Tongue (tissue), 3 donors: ENCODE measurements at places on chromosomes 1 and 21. TPM values are rescaled to one million over a fixed set of nuclear protein-coding genes. Genes with fewer than 3 reads are reported as not detected.

DNA sequence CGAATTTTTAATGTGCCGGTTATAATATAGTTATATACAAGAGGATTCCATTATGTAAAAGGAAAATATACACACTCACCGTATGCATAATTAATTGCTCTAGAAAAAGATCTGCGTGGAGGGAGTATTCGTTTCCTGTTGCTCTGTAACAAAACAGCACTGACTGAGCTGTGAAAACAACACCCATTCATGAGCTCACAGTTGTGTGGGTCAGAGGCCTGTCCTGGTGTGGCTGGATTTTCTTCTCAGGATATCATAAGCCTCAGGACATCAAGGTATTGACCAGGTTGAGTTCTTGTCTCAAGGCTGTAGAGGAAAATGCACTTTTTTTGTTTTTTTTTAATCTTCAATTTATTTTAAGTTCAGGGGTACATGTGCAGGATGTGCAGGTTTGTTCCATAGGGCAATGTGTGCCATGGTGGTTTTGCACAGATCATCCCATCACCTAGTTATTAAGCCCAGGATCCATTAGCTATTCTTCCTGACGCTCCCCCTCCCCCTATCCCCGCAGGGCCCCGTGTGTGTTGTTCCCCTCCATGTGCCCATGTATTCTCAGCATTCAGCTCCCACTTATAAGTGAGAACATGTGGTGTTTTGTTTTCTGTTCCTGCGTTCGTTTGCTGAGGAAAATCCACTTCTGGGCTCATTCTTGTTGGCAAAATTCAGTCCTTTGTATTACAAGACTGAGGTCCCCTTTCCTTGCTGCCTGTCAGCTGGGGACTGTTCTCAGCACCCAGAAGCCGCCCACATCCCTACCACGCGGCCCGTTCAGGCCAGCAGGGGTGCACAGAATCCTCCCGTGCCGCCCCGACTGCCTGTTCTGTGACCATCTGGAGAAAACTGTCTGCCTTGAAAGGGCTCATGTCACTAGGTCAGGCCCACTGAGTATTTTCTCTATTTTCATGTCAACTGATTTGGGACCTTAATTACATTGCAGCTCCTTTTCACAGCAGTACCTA, 87.4 kb upstream of the ERRFI1 start:
- no peak for DNase-seq

Gene FBXO44
- total RNA-seq: 5.8 TPM

DNA sequence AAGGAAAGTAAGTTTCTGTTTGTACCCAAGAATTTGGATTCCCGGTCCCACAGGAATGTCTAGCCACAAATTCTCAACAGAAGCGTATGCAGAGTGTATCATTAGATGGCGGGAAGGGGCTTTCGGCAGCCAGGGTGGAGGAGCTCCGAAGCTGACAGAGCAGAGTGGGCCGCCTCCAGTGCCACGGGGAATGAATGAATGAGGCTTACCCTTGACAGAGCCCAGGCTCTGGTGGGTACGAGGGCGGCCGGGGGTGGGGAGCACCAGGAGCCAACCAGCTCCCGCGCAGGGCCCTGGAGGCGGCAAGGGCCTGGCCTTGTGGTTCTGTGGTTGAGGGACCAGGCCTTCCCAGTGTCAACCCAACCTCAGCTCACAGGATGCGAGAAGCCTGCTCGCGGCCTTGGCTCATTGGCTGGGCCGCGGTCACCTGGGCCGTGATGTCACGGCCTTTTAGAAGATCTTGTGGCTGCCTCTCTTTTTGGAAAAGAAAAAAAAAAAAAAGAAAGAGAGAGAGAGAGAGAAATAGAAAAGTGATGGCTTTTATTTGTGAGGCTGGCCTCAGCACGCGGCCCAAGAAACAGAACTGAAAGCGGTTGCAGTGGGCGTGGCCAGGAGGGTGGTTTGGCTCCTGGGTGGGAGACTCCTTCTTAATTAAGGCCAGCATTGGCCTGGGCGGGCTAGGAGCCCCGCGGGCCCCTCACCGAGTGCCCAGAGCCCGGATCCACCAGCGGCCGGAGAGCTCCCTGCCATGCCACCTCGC, 34.9 kb upstream of the RUNX3 start:
- no peak for DNase-seq

Gene FAM167B
- total RNA-seq: 0.31 TPM

DNA sequence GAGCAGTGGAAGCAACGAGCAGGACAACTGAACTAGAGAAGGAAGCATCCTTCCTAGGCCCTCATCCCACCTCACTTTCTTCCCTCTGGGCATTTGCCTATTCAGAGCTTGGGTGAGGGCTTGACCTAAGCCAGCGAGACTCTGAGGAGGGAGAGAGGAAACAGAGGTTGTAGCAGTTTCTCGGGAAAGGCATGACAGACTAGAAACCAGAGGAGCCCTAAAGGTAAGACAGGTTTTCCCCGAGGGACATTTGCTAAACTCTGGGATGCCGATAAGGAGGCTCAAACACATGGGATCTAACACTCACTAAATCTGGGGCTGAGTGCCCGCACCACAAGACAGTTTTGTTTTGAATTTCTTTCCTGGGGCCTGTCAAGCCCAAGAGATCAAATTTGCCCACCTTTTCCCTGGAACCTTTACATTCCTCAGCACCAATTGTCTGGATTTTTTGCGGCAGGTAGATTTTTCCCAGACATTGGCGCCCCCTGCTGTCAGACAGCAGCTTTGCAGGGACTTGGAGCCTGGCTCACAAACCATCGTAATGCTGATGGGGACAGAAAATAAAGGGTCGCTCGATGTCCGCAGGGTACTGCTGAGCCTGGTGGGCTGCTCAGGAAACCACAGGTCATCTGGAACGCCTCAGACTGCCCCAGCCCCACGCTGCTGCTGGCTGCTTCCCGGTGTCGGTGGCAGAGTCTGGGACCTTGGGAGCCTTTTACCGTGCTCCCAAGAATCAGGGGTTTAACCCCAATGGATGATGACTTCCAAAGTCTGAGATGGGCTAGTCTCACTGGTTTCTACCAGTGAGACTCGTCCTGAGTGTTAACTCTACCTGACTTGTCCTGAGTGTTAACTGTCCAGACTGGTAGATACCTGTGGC, 23.4 kb upstream of the TSPAN2 start:
- DNase-seq: peak; percentile 53

Gene LRRC53
- not detected for total RNA-seq

DNA sequence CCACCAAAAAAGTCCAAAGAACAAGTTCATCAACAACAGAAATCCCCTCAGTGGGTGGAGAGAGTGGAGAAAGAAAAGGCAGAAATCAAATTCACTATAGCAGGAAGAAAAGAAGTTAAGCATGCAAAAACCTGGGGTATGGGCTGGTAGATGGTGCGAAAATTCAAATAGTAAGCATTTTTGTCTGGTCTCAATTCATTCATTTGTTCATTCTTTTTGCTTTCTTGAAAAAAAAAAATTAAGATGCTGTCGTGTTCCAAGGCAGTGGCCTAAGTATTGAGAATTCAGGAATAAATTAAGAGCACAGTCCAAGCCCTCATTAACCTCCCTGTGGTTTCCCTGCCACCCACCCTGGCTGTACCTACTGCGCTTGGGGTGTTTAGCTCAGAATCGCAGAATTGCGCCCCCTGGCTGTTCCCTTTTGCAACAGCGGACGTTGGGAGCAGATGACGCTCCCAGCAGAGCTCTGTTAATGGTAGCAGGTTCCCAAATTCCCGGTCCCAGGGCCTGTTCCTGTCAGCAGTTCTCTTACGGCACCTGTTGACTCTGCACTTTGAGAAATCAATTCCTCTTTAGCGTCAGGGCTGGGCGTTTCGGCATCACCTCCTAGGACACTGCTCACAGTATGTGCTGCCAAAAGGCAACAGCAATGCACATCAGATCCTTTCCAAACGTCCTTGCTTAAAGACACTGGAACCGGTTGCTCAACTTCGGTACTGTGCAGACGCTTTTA, 34.0 kb upstream of the SSX2IP start:
- DNase-seq: no peak

GRCh38 chr1:228219245-228219961, 11.6 kb downstream of the OBSCN start:
- no peak for DNase-seq

DNA sequence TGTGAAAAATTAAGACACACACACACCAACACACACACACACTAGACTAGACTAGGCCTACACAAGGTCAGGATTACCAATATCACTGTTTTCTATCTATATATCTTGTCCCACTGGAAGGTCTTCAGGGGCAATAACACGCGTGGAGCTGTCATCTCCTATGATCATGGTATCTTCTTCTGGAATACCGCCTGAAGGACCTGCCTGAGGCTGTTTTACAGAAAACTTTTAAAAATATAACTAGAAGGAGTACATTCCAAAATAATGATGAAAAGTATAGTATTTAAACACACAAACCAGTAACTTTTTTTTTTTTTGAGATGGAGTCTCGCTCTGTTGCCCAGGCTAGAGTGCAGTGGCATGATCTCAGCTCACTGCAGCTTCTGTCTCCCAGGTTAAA, 20.3 kb upstream of the ZBTB8A start:
- no peak for DNase-seq

Gene SPRR2B
- total RNA-seq: not detected

GRCh38 chr21:46161633-46162592, 6.5 kb upstream of the FTCD start:
- no peak for DNase-seq

Gene LAD1
- total RNA-seq: 35.6 TPM

GRCh38 chr1:241600496-241600901, 39.7 kb downstream of the CHML start:
- DNase-seq: no peak

Gene RAD54L
- 2.7 TPM for total RNA-seq

DNA sequence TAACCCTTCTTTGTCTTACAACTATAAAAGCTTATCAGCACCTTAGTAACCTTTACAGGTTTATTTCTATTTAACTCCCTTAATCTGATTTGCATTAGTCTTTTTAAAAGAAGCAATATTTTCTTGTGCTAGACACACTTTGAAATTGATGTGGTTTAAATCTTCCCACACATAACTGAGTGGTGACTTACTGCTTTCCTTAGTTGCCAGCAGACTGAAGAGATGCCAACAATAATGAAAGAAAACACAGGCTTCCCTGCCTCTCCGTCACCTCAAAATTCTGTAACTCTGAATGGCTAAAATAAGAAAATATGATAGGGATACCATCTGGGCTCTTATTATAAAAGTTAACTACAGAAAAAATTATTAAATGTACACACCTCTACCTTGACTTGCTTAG, 196.8 kb downstream of the PTBP2 start:
- no peak for DNase-seq

GRCh38 chr1:188499690-188500089, 1670.9 kb downstream of the PLA2G4A start:
- peak; percentile 5 for DNase-seq

GRCh38 chr1:152459596-152460528, 45.8 kb upstream of the CRNN start:
- DNase-seq: peak; percentile 54

GRCh38 chr1:9761855-9762254, 61.9 kb downstream of the CLSTN1 start:
- DNase-seq: no peak

Gene KIF14
- 5.1 TPM for total RNA-seq

DNA sequence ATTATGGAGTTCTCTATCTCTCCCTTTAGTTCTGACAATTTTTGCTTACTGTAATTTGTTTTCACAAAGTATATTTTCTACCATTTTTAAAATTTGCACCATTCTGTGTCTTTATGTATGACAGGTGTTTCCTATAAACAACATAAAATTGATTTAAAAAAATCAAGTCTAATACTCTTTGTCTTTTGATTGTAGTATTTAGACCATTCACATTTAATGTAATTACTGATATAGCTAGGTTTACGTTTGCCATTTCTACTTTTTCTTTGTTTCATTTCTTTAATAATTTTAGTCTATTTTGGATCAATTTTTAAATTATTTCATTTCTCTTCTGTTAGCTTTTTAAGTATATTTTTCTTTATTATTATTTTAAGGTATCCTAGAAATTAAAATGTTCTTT, 44.4 kb upstream of the LCE5A start:
- no peak for DNase-seq

GRCh38 chr1:35369922-35370671, 101.6 kb downstream of the ZMYM4 start:
- DNase-seq: peak; percentile 96

- peak; percentile 65 for DNase-seq
Measured at GRCh38 chr1:35883635-35884101, 659 bp downstream of the AGO1 start.

- DNase-seq: no peak
Measured at GRCh38 chr21:33703750-33704606, 61.7 kb downstream of the ITSN1 start.

DNA sequence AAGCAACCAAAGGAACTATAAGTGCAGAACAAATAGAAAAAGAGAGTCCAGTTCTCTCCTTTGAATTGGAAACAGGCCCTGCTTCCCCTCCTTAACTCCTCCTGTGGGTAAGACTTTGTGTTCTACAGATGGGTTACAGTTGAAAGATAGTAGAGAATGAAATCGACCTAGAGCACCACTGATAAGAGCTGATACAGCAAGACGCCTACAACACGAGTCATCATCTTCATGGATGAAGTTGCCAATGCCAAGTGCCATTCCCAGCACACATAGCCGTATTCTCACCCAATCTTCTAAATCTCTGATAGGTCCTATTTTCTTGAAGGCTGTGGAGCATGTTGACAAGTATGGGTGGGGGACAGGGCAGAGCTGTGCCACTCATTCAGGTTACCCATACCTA, 99.8 kb upstream of the CAMK1G start:
- no peak for DNase-seq

GRCh38 chr1:11031624-11032262, 15.3 kb downstream of the MASP2 start:
- DNase-seq: no peak

Gene RGS13
- total RNA-seq: 0.10 TPM

Gene HRNR
- not detected for total RNA-seq

Gene TMEM269
- total RNA-seq: not detected

DNA sequence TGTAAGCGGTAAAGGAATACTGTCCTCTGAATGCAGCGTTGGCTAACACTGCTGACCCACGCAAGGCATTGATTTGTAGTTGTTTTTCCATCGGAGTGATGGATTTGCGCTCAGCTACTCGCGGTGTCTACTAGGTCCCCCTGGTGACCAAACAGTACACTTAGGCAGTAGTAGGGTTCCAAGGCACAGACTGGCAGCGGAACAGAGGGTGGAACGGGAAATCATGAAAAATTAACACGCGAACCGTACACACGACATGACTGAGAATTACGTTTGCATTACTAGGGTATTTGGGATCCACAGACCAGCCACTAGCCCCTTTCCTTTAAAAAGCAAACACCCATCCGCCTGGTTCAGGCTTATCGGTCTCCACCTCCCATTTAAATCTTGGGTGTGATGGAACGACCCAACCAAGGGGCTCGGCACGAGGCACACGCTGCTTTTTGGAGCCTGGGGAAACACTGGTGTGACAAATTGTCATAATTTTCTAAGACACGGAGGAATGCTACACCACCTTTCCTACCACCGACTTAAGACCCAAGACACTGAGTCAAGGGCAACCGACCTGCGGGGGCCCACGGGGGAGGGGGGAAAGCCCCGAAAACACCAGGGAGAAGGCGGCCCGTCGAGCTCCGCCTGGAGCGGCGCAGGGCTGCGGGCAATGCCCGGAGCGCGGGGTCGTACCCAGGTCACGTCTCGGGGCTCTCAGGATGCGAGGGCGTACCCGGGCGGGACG, 699 bp downstream of the DIPK1A start:
- DNase-seq: peak; percentile 84

Gene RIMKLA
- 1.4 TPM for total RNA-seq
